ENCODE measurements at places on chromosomes 2 and 18. TPM values are rescaled to one million over a fixed set of nuclear protein-coding genes. Genes with fewer than 3 reads are reported as not detected.

DNA sequence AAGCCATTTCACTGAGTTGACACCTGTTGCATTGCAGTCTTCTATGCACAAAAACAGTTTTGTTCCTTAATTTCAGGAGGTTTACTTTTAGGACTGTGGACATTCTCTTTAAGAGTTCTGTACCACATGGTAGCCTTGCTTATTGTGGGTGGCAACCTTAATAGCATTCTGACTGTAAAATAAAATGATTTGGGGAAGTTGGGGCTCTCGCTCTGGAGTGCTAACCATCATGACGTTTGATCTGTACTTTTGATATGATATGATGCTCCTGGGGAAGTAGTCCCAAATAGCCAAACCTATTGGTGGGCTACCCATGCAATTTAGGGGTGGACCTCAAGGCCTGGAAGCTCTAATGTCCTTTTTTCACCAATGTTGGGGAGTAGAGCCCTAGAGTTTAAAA, 3.4 kb downstream of the CTLA4 start:
- H3K27ac ChIP-seq: no peak overlapping the region
- H3K4me1 ChIP-seq: no peaks in the 10 kb centered on the region
- H3K4me3 ChIP-seq: no peak overlapping the region
- H3K27me3 ChIP-seq: peaks cover 64% of the 10 kb centered on the region

Gene TUBB8B
- total RNA-seq: 1.4 TPM

- peaks cover 10% of the 10 kb centered on the region for H3K27me3 ChIP-seq
- no peak overlapping the region for H3K4me3 ChIP-seq
- no peak for DNase-seq
- H3K4me1 ChIP-seq: no peaks in the 10 kb centered on the region
- H3K36me3 ChIP-seq: no peaks in the 10 kb centered on the region
- H3K27ac ChIP-seq: no peak overlapping the region
Observed at GRCh38 chr2:73903313-73903712, 10.5 kb downstream of the ACTG2 start.

GRCh38 chr2:120879431-120880295, 144.0 kb downstream of the GLI2 start:
- H3K36me3 ChIP-seq: no peaks in the 10 kb centered on the region
- H3K4me1 ChIP-seq: no peaks in the 10 kb centered on the region
- no peak for DNase-seq
- no peaks in the 10 kb centered on the region for H3K27me3 ChIP-seq
- no peak overlapping the region for H3K4me3 ChIP-seq

GRCh38 chr2:183780072-183780471, 655.8 kb downstream of the NUP35 start:
- H3K27ac ChIP-seq: no peak overlapping the region
- DNase-seq: no peak
- no peaks in the 10 kb centered on the region for H3K4me1 ChIP-seq
- no peaks in the 10 kb centered on the region for H3K27me3 ChIP-seq
- no peak overlapping the region for H3K4me3 ChIP-seq

Gene SCYGR3
- total RNA-seq: not detected

- no peaks in the 10 kb centered on the region for H3K27me3 ChIP-seq
- no peaks in the 10 kb centered on the region for H3K4me1 ChIP-seq
- no peak overlapping the region for H3K27ac ChIP-seq
Observed at GRCh38 chr2:160288324-160288723, 88.3 kb upstream of the ITGB6 start.

- H3K36me3 ChIP-seq: no peaks in the 10 kb centered on the region
- H3K4me1 ChIP-seq: no peaks in the 10 kb centered on the region
- peak; percentile 16 for DNase-seq
- H3K27ac ChIP-seq: no peak overlapping the region
Observed at GRCh38 chr2:129728035-129728972, 251.2 kb upstream of the RAB6C start.

Gene BARD1
- 23.6 TPM for total RNA-seq

DNA sequence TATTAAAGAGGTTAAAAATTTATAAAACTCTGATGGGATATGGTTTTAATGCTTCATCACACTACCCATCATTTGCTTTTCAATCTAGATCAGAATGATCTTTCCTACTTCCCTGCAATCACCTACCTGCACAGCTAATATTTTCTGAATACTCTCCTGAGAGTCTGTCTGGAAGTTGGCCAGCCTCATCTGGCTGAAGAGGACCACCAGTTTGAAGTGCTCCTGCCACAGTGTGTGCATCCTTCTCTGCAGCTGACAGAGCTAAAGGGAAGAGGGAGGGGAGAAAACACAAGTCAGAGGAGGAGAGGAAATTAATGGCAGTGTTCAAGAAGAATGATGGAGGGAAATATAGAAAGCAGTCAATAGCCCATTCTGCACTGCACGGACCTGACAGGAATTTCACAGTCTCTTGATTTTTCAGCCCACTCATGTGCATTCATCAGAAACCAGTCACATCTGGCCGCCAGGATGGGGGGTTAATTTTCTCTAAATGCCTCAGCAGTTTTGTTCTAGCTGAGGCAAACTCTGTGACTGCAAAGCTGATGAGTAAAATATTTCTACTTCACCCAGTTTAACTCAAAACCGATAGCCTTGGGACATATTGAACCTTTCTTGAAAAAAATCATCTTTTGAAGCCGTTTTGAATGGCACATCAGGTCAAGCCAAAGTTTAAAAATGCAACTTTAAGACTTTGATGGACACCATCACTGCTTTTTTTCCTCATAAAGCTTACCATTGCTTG, 201.8 kb upstream of the KLHL14 start:
- H3K27ac ChIP-seq: peak overlapping the region; percentile 47
- no peaks in the 10 kb centered on the region for H3K36me3 ChIP-seq
- no peak overlapping the region for H3K4me3 ChIP-seq
- peaks cover 5% of the 10 kb centered on the region for H3K4me1 ChIP-seq

GRCh38 chr18:9808295-9809241, 77.2 kb upstream of the TXNDC2 start:
- H3K27me3 ChIP-seq: no peaks in the 10 kb centered on the region
- H3K36me3 ChIP-seq: no peaks in the 10 kb centered on the region
- DNase-seq: peak; percentile 76
- no peak overlapping the region for H3K4me3 ChIP-seq

- H3K4me3 ChIP-seq: no peak overlapping the region
- H3K27me3 ChIP-seq: no peaks in the 10 kb centered on the region
- no peak overlapping the region for H3K27ac ChIP-seq
- no peak for DNase-seq
- peaks cover 53% of the 10 kb centered on the region for H3K36me3 ChIP-seq
Observed at GRCh38 chr2:26238311-26238958, 6.0 kb downstream of the HADHA start.

DNA sequence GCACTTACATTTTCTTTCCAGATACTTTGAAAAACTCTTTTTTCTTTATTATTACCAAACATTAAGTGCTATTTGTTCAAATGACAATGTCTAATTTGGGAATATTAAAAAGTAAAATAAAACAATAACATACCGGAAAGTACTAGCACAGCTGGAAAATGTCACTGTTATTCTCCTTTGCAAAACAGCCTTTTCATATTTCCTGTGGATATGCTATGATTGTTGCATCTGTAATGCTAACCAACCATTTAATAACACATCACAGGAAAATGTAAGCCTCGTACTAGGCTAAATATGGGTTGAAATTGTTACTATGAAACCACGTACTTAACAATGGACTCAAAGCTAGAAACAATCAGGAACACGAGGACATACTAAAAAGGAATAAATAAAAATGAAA, 298.1 kb downstream of the CBLN2 start:
- no peak overlapping the region for H3K27ac ChIP-seq
- no peaks in the 10 kb centered on the region for H3K36me3 ChIP-seq
- H3K4me3 ChIP-seq: no peak overlapping the region
- no peaks in the 10 kb centered on the region for H3K4me1 ChIP-seq

Gene IMP4
- total RNA-seq: 56.1 TPM

- DNase-seq: no peak
- H3K4me1 ChIP-seq: no peaks in the 10 kb centered on the region
- H3K27me3 ChIP-seq: no peaks in the 10 kb centered on the region
- H3K36me3 ChIP-seq: no peaks in the 10 kb centered on the region
- no peak overlapping the region for H3K27ac ChIP-seq
Observed at GRCh38 chr18:63199743-63200241, 119.8 kb downstream of the BCL2 start.

Gene SIX3
- 5.2 TPM for total RNA-seq

DNA sequence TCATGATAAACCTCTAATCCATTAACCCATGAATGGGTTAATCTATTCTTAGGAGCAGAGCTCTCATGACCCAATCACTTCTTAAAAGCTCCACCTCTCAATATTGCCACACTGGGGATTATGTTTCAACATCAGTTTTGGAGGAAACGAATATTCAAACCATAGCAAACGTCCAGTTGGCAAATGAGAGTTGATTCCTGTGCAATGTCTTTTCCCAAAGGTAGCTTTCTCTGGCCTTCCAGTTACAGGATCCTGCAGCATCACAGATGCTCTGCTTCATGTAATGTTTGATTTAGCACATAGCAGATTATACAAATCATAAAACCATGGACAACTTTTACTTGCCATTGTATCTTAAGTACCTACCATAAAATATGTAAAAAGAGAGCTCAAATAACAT, 481.0 kb downstream of the TNS1 start:
- no peak overlapping the region for H3K4me3 ChIP-seq
- H3K27me3 ChIP-seq: no peaks in the 10 kb centered on the region

GRCh38 chr2:42813763-42814162, 21.4 kb upstream of the HAAO start:
- no peak overlapping the region for H3K27ac ChIP-seq
- no peaks in the 10 kb centered on the region for H3K36me3 ChIP-seq
- peaks cover 4% of the 10 kb centered on the region for H3K4me1 ChIP-seq
- no peak for DNase-seq
- H3K27me3 ChIP-seq: no peaks in the 10 kb centered on the region

Gene MEP1B
- not detected for total RNA-seq

GRCh38 chr2:31131871-31132270, 6.4 kb downstream of the GALNT14 start:
- no peak overlapping the region for H3K4me3 ChIP-seq
- no peak for DNase-seq
- peaks cover 41% of the 10 kb centered on the region for H3K27me3 ChIP-seq

DNA sequence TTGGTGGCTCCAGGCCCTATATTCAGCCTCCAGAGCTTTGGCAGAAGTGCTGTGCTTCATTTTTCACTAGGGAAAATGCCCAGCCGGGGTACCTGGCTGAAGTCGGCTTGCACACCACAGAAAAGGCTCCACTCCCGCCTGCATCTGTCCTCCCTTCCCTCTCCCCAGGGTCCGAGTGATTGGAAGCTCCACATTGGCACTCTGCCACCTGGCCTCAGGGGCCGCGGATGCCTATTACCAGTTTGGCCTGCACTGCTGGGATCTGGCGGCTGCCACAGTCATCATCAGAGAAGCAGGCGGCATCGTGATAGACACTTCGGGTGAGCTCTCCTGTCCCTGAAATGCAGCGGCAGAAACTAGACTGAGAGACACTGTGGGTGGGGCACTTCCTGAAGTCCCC, 47.4 kb downstream of the IMPA2 start:
- no peak overlapping the region for H3K27ac ChIP-seq
- no peak overlapping the region for H3K4me3 ChIP-seq
- H3K4me1 ChIP-seq: peaks cover 15% of the 10 kb centered on the region
- DNase-seq: peak; percentile 28
- no peaks in the 10 kb centered on the region for H3K27me3 ChIP-seq

Gene ERMN
- 1.7 TPM for total RNA-seq

DNA sequence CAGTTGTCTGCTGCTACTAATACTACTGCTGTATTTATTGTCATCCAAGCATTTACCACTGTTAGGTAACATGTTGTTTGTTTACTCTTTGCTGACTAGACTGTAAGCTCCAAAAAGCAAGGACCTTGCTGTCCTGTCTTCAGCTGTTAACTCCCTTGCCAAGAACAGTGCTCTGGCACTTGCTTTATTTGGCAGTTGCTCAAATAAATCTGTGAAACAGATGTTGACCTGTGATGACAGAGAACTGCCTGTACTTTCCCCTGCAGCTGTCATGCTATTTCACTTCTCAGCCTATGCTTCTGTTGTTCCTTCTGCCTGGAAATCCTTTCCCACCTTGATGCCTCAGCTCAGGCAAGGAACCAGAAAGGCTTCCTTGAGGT, 181.2 kb downstream of the ATAD2B start:
- no peak for DNase-seq
- H3K27ac ChIP-seq: no peak overlapping the region
- peaks cover 6% of the 10 kb centered on the region for H3K36me3 ChIP-seq
- H3K4me1 ChIP-seq: no peaks in the 10 kb centered on the region
- no peak overlapping the region for H3K4me3 ChIP-seq

Gene LAMA3
- total RNA-seq: 0.90 TPM

Gene KCTD18
- total RNA-seq: 12.2 TPM

Gene SPATS2L
- 89.9 TPM for total RNA-seq

All from endodermal cell (in vitro differentiated cells).